ENCODE measurements at places on chromosomes 12 and 14. TPM values are rescaled to one million over a fixed set of nuclear protein-coding genes. Genes with fewer than 3 reads are reported as not detected.
A peak's percentile ranks its signal among the peaks of the same experiment; 100 is the strongest.

DNA sequence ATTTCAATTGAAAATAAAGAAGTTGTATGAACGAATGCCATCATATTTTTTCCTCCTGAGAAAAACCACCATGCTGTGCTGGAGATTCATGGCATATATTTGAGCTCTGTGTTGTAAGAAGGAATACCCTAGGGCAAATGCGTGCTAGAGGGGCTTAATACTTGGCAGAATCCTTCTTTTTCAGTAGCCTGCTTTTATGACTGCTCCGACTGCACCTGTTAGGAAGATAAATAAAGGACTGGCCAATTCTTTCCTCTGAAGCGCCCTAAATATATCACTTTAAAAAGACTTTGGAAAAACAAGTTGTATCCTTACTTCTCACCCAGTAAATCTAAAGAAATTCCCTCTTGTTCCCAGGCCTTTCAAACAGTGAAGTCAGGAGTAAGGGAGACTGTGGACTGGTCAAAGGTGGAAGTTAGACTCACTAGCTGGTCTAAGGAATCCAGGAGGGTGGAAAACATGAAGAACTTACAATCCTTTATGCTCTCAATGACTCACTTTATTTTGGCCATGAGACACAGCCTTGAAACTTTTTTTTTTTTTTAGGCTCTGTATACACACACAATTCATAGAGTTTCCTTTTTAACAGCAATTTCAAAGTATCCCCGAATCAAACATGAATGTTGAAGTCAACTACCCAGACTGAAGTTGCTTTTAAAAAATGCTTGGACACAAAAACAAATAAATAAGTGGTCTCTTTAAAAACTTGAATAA lies 5.2 kb downstream of the MYBPC1 start:
- H3K4me1 ChIP-seq: no peaks in the 10 kb centered on the region
- no peaks in the 10 kb centered on the region for H3K36me3 ChIP-seq
- H3K27ac ChIP-seq: no peak overlapping the region
- no peak overlapping the region for H3K4me3 ChIP-seq

- H3K27me3 ChIP-seq: no peaks in the 10 kb centered on the region
- no peaks in the 10 kb centered on the region for H3K36me3 ChIP-seq
- no peaks in the 10 kb centered on the region for H3K4me1 ChIP-seq
- no peak overlapping the region for H3K27ac ChIP-seq
- no peak overlapping the region for H3K4me3 ChIP-seq
Observed at GRCh38 chr14:75531660-75532317, 9.5 kb downstream of the BATF start.

DNA sequence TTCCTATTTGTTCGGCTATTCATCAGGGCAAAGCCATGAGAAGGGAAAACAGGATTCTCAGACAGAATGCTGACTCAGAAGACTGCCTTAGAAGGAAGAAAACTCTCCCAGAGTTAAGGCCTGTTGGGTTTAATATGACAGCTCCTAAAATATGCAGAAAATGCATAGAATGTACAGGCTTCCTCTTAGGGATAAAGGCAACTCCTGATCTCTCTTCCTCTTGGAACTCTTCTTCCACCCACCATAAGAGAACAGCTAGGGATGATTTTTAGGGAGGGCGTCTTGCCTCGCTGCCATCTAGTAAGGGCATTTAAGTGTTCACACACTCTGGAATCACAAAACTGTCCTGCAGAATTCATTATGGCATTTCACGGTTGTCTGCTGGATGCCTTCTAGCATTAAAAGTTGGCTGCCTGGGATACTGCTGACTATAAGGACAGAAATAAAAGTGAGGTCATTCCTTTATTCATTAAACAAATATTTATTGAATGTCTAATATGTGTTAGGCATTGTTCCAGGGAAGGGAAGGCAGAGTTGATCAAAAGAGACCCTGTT lies 73.7 kb downstream of the DCAF5 start:
- H3K36me3 ChIP-seq: no peaks in the 10 kb centered on the region
- no peak overlapping the region for H3K4me3 ChIP-seq

GRCh38 chr14:34951286-34951685 lies 31.5 kb upstream of the SRP54 start:
- peaks cover 3% of the 10 kb centered on the region for H3K36me3 ChIP-seq
- H3K27ac ChIP-seq: no peak overlapping the region
- no peak overlapping the region for H3K4me3 ChIP-seq
- H3K4me1 ChIP-seq: no peaks in the 10 kb centered on the region
- DNase-seq: no peak
- no peaks in the 10 kb centered on the region for H3K27me3 ChIP-seq

DNA sequence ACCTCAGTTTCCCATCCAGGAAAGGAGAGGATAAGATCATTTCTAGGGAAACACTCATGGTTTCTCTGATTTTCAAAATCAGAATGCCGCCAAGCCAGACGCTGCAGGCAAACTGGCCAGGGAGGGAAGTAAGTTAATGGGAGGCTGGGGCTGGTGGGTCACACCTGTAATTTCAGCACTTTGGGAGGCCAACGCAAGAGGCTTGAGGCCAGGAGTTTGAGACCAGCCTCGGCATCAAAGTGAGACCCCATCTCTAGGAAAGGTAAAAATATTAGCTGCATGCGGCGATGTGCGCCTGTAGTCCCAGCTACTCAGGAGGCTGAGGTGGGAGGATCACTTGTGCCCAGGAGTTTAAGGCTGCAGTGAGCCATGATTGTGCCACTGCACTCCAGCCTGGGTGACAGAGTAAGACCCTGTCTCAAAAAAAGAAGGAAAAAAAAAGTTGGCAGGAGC lies 587 bp downstream of the SELPLG start:
- H3K36me3 ChIP-seq: no peaks in the 10 kb centered on the region
- H3K4me1 ChIP-seq: no peaks in the 10 kb centered on the region
- H3K27ac ChIP-seq: no peak overlapping the region
- H3K4me3 ChIP-seq: no peak overlapping the region
- no peaks in the 10 kb centered on the region for H3K27me3 ChIP-seq

GRCh38 chr12:10641735-10642500 lies 28.5 kb upstream of the MAGOHB start:
- H3K4me3 ChIP-seq: no peak overlapping the region
- no peak overlapping the region for H3K27ac ChIP-seq
- DNase-seq: no peak
- H3K36me3 ChIP-seq: no peaks in the 10 kb centered on the region
- no peaks in the 10 kb centered on the region for H3K4me1 ChIP-seq
- no peaks in the 10 kb centered on the region for H3K27me3 ChIP-seq

GRCh38 chr12:57131896-57132744 lies 3.8 kb downstream of the LRP1 start:
- no peak for DNase-seq
- H3K4me3 ChIP-seq: no peak overlapping the region
- no peaks in the 10 kb centered on the region for H3K36me3 ChIP-seq
- peak overlapping the region; percentile 6 for H3K27ac ChIP-seq
- H3K27me3 ChIP-seq: no peaks in the 10 kb centered on the region

DNA sequence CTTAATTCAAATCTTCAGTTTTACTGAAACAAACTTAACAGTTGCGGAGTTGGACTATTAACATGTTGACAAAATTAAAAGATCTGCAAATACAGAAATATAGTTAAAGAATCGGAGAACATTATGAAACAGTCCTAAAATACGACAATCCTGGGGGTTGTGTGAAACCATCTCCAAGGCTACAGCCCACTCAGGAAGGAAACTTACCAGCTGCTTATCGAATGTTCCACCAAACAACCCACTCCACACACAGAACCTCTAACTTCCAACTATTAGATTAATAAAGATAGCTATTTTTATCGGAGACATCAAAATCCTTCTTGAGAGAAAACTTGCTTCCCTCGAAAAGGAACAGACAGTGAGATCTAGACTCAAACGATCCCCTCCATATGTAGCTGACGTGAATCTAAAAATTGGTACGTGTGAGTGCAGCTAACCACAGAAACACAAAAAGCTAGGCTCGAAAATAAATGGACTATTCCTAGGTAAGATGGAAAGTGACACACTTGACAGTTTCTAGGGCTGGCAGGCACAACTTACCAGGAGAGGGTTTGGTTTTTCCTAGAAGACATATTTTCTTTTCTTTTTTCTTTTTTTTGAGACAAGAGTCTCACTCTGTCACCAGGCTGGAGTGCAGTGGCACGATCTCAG lies 12.9 kb downstream of the VPS37B start:
- H3K4me1 ChIP-seq: no peaks in the 10 kb centered on the region
- H3K36me3 ChIP-seq: no peaks in the 10 kb centered on the region
- no peak for DNase-seq
- H3K27me3 ChIP-seq: no peaks in the 10 kb centered on the region

DNA sequence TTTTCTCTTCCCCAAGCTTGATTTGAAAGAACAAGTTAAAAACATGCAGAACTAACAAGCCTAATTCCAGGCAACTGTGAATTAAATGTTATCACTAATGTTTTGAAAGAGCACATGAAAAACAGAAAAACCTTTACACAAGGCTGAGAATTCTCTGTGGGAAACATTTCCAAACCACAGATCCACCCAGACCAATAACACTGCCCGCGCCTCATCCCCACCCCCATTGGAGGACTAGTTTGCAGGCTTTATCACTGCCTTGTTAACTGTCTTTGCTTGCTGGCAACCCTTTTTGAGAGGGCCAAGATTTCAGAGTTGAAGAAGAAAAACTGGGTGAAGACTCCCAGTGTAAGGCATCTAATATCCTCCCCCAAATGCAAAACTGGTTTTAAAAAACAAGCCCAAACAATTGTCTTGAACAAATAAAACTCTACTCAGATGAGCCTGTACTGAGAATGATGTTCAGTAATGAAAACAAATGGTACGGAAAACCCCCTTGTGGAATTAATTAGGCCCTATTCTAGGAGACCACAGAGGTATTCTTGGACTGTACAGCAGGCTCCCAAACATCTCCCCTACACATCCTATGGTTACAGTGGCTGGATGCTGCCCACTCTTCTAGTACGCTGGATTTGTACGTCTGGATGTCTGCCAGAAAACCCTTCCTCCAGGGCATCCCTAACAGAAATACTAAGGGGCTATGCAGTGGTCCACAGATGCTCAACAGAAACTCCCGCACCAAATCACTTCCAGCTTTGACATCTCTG lies 5.8 kb downstream of the MAX start:
- no peaks in the 10 kb centered on the region for H3K27me3 ChIP-seq
- no peak overlapping the region for H3K4me3 ChIP-seq
- peak overlapping the region; percentile 45 for H3K27ac ChIP-seq
- H3K4me1 ChIP-seq: peaks cover 8% of the 10 kb centered on the region
- no peak for DNase-seq

GRCh38 chr14:51512316-51512715 lies 139.4 kb upstream of the FRMD6 start:
- no peaks in the 10 kb centered on the region for H3K36me3 ChIP-seq
- H3K4me3 ChIP-seq: no peak overlapping the region
- no peaks in the 10 kb centered on the region for H3K27me3 ChIP-seq
- no peak overlapping the region for H3K27ac ChIP-seq

The SLC5A8 gene
- total RNA-seq: not detected

The SLC6A15 gene
- 0.15 TPM for total RNA-seq

The LRRC74A gene
- not detected for total RNA-seq

The CELA1 gene
- total RNA-seq: not detected

The YY1 gene
- 46.0 TPM for total RNA-seq

The ANO2 gene
- 30.8 TPM for total RNA-seq

Measured in aorta (tissue), 5 donors.